Neural crest cell (in vitro differentiated cells): ENCODE measurements at places on chromosomes 1 and 21. TPM values are rescaled to one million over a fixed set of nuclear protein-coding genes. Genes with fewer than 3 reads are reported as not detected.

DNA sequence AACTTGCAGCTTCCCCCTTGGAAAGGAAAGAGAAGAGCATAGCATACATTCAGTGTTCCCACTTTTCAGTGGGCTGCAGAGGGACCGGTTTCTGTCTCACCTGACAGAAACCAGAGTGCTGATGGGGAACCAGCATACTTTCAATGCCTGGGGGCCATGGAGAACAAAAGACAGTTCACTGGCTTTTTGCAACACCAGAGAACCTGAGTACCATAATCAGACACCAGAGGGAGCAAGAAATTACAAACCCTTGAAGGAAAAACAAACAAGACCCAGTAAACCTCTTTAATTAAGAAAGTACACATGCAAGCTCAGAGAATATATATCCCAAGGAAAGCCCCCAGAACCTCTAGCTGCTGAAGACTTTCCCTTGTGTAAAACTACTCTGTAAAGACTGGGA, 51.1 kb downstream of the CSMD2 start:
- H3K4me1 ChIP-seq: no peaks in the 10 kb centered on the region
- H3K27ac ChIP-seq: no peak overlapping the region
- H3K27me3 ChIP-seq: peaks cover 2% of the 10 kb centered on the region
- H3K4me3 ChIP-seq: no peak overlapping the region
- H3K36me3 ChIP-seq: no peaks in the 10 kb centered on the region

DNA sequence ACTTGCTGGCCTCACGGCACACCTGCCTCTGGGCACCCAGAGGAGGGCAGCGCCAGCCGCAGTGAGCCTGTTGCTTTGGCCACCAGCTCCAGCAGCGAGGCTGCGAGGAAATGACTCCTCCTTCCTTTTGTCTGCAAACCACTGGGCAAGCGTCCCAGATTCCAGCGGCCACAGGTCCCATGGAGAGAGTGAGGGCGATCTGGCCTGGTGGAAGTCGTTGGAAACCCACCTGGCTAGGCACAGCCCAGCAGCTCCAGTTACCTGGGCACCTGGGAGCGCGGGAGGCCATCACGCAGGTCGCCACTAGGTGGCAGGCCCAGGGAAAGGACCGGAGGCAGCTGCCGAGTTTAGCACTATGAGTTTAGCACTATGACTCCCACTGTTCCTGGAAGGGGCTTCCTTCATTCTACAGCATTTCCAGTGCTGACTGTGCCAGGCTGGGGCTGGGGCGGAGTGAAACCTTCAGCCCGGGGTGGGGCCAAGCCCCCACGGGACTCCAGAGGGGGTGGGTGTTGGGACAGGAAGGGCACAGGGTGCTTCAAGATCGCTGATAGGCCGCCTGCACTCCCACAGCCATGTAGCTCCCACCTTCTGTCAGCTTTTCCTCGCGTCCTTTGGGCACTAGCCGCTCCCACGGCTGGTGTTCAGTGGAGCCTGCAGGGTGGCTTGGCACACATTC, 1.1 kb upstream of the ESPN start:
- no peaks in the 10 kb centered on the region for H3K4me1 ChIP-seq
- peaks cover 84% of the 10 kb centered on the region for H3K27me3 ChIP-seq
- H3K27ac ChIP-seq: no peak overlapping the region
- no peak for DNase-seq
- no peak overlapping the region for H3K4me3 ChIP-seq

- H3K27me3 ChIP-seq: no peaks in the 10 kb centered on the region
- DNase-seq: no peak
- H3K4me3 ChIP-seq: no peak overlapping the region
- peaks cover 25% of the 10 kb centered on the region for H3K4me1 ChIP-seq
- no peak overlapping the region for H3K27ac ChIP-seq
Measured at GRCh38 chr1:75305061-75305460, 170.9 kb downstream of the LHX8 start.

Gene OR6N1
- total RNA-seq: not detected in 2 replicates

Gene RAB3B
- 2.4 TPM in 2 replicates for total RNA-seq

DNA sequence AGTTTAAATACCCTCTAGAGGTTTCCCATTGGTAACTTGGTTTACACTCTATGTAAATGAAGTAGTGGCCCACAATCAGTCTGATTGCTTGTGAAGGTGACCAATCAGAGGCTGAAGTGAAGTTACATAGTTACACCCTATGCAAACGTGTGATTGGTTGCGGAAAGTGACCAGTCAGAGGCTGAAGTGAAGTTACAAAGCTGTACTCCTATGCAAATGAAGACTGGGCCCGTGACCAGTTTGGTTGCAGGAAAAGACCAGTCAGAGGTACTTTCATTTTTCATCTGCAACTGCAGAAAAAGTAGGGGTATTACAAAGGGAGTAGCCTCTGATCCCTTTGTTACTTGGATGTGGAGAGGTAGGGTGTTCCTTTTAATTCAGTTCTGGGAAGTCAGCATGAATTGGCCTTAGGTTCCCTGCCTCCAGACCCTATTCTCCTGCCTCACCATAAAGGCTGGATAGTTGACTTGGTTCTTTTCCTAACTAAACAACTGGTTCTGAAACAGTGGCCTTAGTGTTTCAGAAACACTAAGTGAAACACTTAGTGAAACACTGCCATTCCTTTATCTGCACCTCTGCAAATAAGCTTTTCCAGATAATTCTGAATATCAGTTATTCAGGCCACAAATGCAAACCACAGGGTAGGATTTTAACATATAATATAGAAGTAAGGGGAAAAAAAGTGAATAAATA, 39.3 kb downstream of the MAGI3 start:
- no peak overlapping the region for H3K4me3 ChIP-seq
- no peaks in the 10 kb centered on the region for H3K27me3 ChIP-seq
- DNase-seq: no peak
- no peak overlapping the region for H3K27ac ChIP-seq
- no peaks in the 10 kb centered on the region for H3K4me1 ChIP-seq
- peaks cover 6% of the 10 kb centered on the region for H3K36me3 ChIP-seq

DNA sequence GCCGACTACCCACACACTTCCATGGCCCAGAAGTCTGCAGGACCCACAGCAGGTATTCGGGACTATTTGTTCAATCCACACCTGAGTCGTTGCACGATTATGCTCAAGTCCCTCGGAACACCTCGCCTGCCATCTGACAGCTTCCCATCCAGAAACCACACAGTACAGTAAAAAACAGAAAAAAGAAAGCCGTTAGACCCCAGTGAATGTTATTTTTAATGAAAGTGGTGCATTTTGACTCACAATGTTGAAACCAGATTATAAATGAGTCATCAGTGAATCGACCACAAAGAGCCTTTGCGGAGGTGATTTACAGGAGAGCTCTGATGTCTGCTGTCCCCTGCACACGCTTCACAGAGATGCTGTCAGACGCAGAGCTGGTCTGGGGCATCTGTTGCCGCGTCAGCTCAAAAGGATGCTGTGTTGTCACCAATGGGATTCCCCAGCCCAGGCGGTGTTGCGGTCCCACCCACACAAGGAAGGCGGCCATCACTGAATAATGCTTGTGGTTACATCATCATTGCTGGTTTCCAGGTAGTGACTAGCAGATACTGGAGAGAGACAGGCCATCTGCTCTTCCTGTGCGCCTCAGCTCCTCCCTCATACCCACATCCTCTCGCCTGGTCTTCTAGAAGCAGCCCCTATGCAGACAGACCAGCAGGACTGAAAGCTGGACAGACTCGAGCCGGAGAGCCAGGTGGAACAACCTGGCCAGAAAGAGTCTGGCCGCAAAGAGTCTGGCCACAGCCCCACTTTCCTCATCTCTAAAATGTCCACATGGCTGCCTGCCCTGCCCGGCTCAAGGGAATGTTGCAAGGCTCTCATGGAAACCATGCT, 116.8 kb downstream of the TOMM20 start:
- H3K4me1 ChIP-seq: peaks cover 25% of the 10 kb centered on the region
- H3K27me3 ChIP-seq: no peaks in the 10 kb centered on the region
- H3K36me3 ChIP-seq: no peaks in the 10 kb centered on the region
- H3K27ac ChIP-seq: no peak overlapping the region

DNA sequence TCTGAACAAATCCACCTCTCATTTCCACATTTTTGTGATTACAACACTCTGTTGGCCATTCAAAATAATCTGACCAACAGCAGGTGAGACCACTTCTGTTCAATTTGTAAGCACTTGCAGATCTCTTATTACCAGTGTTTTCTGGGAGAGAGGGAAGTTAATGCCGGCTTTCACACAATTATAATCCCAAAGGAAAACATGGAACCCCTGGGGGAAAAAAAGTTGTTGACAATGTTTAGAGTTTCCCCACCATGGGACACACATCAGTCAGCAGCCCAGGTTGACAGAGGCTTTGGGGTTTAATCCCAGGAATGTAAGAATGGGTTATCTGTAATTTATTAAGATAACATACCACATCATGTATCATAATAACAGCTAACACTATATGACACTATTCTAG, 68.4 kb upstream of the TNFSF4 start:
- no peak overlapping the region for H3K4me3 ChIP-seq
- no peaks in the 10 kb centered on the region for H3K27me3 ChIP-seq
- DNase-seq: no peak
- H3K36me3 ChIP-seq: no peaks in the 10 kb centered on the region

Gene RNU11
- not detected in 2 replicates for total RNA-seq

- H3K4me1 ChIP-seq: peaks cover 8% of the 10 kb centered on the region
- no peaks in the 10 kb centered on the region for H3K27me3 ChIP-seq
- no peaks in the 10 kb centered on the region for H3K36me3 ChIP-seq
Measured at GRCh38 chr1:185846672-185847444, 112.7 kb downstream of the HMCN1 start.

GRCh38 chr1:17877896-17878295, 122.8 kb downstream of the ACTL8 start:
- peaks cover 14% of the 10 kb centered on the region for H3K4me1 ChIP-seq
- no peak overlapping the region for H3K4me3 ChIP-seq
- no peaks in the 10 kb centered on the region for H3K36me3 ChIP-seq
- no peak overlapping the region for H3K27ac ChIP-seq
- peaks cover 7% of the 10 kb centered on the region for H3K27me3 ChIP-seq
- DNase-seq: no peak

Gene RPE65
- total RNA-seq: not detected in 2 replicates
